ENCODE measurements at places on chromosomes 11 and 22.

- no peak for DNase-seq
Observed at GRCh38 chr11:79950741-79951140, 509.9 kb upstream of the TENM4 start.

GRCh38 chr11:96322775-96323641 is 20.0 kb downstream of the MAML2 start:
- no peak for DNase-seq

GRCh38 chr11:95093548-95093947 is 3.9 kb downstream of the ENDOD1 start:
- no peak for DNase-seq

GRCh38 chr22:47210686-47211085 is 448.2 kb downstream of the TBC1D22A start:
- peak; percentile 7 for DNase-seq

- DNase-seq = no peak
Observed at GRCh38 chr11:6319001-6319703, 1.1 kb downstream of the CAVIN3 start.

GRCh38 chr11:67022961-67023956 is at the start of gene SYT12:
Gene SYT12, plus strand, starts transcription at chr11:67023134. Its CDS starts 7,011 bp downstream, at chr11:67030145.
- DNase-seq = no peak

GRCh38 chr22:35173655-35174054 is 83.6 kb upstream of the HMGXB4 start:
- DNase-seq = no peak

GRCh38 chr11:11155962-11156815 is 196.9 kb downstream of the CSNK2A3 start:
- DNase-seq = peak; percentile 61

DNA sequence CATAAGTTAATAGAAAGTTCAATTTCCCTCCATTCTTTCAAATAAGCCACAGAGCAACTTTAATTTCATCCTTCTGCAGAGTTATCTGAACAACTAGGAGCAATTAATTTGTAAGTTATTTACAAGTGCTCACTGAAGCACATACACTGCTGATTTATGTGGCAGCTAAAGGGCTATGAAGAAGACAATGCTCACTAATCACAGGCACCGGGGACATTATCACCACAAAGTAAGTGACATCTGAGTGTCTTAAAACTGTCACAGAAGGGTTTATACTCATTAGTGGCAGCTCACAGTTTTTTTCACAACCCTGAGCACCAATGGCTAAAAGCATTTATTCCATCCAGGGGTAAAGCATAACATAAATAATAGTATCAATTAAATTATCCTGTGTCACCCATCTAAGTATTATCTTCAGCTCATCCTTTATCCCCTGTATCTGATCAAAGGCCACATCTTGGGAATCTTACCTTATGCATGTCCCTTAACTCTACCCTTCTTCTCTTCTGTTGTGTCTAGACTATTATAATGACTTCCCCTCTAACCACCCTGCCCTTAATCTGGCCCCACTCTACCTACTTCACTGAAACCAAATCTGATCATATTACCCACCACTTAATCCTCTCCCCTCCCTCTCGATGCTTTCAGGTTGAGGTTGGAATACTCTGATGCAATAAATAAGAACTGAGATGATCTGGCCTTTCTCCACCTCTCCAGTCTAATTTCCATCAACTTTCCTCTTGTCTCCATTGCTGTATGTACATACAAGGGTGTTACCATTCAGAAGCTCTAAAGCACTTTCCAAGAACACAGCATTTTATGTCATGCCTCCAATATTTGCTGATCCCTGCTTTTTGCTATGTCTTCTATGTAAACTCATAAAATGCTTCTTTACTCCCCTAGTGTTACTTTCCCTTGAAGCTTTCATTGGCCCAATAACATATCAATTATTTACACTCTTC is 252.7 kb downstream of the CASP12 start:
- no peak for DNase-seq

DNA sequence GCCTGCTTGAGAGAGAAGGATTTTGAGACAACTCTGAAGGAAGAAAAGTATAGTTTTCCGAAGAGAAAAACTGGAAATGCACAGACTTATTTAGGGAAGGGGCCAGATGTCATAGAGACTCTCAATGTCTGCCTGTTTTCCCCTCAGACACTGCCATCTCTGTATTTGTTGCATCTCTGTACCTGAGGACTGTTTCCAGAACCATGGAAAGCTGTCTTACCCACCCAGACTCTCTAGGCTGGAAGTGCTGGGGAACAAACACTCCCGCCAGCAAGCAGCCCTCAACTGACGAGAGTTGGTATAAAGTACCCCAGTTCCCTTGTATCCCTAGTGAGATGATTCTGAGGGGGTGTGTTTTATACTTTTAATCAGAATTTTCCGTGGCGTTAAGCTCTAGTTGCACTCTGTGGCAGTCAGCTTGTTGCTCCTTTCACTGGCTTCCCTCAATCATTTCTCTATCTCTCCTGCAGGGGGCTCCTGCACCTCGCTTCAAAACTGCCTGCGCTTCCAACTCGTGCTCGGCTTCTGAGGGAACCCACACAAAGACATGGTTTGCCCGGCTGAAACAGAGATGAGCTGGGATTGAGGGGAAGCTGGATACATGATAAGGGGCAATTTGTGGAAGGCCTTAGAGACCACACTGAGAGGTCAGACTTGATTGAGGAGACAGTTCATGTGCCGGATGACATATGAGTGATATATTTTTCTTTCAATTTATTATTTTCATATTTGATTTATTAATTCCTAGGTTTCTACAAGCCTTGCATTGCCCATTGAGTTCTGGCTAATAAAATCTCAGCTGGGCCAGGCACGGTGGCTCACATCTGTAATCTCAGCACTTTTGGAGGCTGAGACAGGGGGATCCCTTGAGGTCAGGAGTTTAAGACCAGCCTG is 36.9 kb upstream of the CLPB start:
- DNase-seq = peak; percentile 44

DNA sequence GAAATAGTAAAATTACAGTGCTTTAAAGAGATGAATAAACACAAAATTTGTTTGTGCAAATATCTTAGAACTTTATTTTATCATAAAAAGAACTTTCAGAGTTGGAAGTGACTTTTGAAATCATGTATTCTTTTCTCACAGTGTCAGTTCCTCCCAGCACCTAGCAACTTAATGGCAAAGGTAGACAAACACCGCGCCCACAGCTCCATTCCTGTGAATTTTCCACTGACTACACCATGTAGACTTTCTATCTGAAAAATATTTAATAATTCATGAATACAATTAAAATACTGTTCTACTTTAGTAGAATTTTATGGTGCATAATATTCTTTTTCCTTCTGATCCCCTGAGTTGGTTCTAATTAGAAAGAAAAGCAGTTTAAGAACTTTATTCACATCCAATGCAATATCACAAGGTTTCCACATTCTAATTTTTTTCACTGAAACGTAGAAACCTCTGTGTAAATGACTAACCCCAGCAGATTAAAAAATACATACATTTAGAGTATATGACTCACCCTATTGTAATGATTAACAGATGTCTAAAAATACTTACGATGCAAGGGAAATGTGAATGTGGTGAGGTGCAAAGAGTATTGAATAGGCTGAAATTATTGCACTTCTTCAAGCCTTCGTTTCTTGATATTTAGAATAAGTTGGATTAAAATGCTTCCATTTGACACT is 218.2 kb upstream of the CCDC179 start:
- DNase-seq = no peak

DNA sequence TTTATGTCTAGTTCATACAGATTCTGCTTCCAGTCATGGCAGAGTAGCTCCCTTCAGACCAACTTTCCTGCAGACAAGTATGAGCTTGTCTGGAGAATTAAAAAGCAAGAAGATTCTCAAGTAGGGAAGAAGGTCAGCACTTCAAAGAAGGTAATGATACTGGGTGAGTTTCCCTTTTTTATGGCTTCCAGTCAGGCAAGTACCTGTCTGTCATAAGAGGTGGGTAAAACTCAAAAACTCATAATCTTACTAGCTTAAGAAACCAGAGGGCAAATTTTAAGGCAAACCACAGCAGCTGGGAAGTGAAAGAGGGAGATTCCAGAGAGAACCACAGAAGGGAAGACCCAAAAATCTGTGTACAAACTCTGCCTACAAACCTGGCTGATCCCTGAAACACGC is 54.2 kb downstream of the DENND5A start:
- no peak for DNase-seq

Data from activated CD4-positive, CD25-positive, alpha-beta regulatory T cell treated with anti-CD3 and anti-CD28 coated beads, Interleukin-2, amount 50 U/mL, for 72 hours (primary cell).